ENCODE measurements at places on chromosomes 7 and 10. TPM values are rescaled to one million over a fixed set of nuclear protein-coding genes. Genes with fewer than 3 reads are reported as not detected.

DNA sequence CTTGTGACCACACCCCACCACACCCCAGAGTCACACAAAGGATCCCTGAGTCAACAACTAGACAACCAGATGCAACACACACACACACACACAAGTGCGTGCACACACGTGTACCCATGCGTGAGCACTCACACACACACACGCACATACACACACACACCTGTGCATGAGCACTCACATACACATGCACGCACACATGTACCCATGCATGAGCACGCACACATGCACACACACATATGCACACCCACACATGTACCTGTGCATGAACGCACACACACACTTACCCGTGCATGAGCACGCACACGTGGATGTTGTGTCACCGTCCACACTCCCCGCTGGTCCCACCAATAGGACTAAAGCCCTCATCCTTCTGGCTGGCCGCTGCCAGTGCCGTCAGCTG is 60.4 kb downstream of the HTR5A start:
- no peak for DNase-seq
- H3K4me3 ChIP-seq, result no peak overlapping the region
- H3K27ac ChIP-seq, result no peak overlapping the region
- no peaks in the 10 kb centered on the region for H3K4me1 ChIP-seq
- H3K36me3 ChIP-seq, result no peaks in the 10 kb centered on the region

DNA sequence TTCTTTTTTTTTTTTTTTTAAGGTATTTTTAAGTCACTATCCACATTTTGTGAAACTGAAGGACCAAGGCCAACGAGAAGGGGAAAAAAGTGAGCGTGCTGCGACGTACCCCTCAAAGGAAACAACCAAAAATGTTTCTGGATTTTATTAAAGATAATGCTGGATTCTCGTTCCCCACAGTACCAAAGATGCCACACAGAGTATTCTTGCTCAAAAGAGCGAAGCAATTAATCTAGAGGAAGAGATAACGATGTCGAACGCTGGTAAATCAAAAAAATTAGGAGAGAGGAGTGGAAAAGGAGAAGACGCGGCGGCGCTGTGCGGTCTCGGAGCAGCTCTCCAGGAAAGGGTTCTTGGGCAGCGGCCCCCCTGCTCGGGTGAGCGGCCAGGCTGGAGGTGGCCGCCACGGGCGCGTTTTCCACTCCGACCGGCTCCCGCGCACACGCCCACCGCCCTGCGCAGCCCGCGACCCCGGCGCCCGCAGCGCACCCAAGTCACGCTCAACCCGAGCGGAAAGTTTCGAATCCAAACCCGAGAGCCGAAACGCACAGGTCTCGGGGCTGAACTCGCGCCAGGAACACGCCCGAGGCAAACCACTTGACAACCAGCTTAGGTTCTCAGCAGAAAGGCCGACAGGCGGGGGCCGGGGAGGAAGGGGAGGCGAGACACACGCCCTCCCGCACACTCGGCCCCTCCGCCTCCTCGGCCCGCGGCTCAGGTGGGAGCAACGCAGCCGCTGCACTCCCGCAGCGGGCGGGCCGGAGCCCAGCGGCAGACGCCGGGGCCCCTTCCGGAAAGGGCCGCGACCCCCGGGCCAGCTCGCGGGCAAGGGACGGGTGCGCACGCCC is 989 bp downstream of the SRPK2 start:
- H3K4me1 ChIP-seq, result peaks cover 36% of the 10 kb centered on the region
- peak overlapping the region; percentile 55 for H3K27ac ChIP-seq
- DNase-seq, result peak; percentile 67
- peaks cover 10% of the 10 kb centered on the region for H3K36me3 ChIP-seq
- H3K27me3 ChIP-seq, result no peaks in the 10 kb centered on the region
- peak overlapping the region; percentile 77 for H3K4me3 ChIP-seq

DNA sequence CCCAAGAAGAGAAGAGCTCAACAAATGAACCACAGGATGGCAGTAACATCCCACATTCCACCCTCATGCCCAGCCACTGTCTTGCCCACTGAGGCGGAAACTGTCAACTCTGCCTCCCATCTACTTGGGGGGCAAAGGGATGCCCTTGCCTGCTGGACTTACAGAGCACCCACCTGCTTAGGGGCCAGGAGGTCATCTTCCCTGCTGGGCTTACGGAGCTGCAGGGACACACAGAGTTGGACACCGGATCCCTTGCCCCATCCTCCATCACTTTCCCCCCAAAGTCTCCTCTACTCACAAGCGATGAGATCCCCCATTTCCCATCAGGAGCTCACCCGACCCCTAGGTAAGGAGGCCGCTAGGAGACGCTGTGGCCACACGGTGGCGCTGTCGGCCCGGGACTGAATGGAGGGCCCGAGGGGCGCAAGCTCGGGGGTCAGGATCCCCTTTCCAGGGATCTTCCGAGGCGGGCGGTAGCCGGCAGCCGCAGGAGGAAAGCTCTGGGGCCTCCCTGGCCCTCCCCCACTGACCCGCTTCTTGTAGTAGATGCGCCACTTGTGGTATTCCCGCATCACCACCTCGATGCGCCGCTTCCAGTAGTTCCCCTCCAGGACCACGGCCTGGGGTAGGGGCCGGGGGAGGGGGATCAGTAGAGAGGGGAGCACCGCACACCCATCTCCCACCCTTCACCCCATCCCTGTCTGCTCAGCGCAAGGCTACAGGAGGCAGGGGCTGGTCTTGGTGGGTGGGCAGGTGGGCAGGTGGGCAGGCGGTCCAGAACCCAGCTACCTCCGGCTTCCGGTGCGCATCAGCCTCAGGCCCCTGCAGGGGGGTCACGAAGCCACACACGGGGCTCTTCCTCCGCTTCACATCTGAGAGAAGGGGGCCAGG is 17.3 kb downstream of the MLXIPL start:
- no peak overlapping the region for H3K4me3 ChIP-seq
- H3K27ac ChIP-seq, result no peak overlapping the region
- DNase-seq, result peak; percentile 80

The RSU1 gene
- 62.8 TPM for total RNA-seq

DNA sequence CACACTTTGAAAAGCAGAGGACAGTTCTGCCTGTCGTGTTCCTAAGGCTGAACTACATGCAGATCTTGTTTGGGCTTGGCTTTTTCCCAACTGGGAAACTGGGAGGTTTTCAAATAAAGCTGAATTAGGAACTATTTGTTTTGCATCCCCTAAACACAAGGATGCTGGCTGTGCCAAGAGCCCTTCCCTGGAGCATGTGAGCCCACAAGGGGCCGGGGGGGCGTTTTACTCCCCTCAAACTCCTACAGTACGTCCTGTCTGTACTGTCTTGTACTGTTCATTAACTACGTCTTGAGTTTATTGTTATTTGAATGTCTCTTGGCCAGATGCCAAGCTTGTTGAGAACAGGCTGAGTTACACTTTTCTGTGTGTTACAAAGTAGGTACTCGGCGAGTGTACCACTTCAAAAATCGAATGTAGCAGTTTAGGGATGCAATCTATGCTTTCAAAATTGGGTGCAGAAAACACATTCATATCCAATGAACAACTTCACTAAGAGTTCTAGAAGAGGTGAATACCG is 94.9 kb downstream of the GFRA1 start:
- no peaks in the 10 kb centered on the region for H3K36me3 ChIP-seq
- H3K27me3 ChIP-seq, result no peaks in the 10 kb centered on the region
- no peak overlapping the region for H3K27ac ChIP-seq
- no peaks in the 10 kb centered on the region for H3K4me1 ChIP-seq
- no peak for DNase-seq

DNA sequence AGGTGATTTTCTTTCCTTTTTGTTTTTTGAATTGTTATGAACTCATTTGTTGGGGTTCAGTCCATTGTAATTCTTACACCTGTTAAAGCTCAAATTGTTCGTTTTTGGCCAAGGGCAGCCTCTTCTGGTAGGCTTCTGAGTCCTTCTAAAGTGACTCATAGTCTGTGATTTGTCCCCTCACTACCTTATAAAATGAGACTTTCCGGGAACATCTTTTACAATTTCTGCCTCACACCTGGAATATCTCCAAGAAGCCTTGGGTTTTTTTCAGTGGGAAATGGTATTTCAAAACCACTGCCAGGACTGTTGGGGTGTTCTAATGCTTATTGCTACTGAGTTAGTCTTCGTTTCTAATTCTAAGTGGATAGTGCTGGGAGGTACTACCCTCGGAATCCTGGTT is 56.7 kb downstream of the BMPR1A start:
- H3K27me3 ChIP-seq, result no peaks in the 10 kb centered on the region
- no peak overlapping the region for H3K4me3 ChIP-seq
- no peak for DNase-seq
- H3K27ac ChIP-seq, result no peak overlapping the region
- no peaks in the 10 kb centered on the region for H3K4me1 ChIP-seq

GRCh38 chr7:65471587-65471986 is 97.9 kb downstream of the ZNF92 start:
- no peaks in the 10 kb centered on the region for H3K36me3 ChIP-seq
- H3K27me3 ChIP-seq, result peaks cover 4% of the 10 kb centered on the region
- no peak overlapping the region for H3K27ac ChIP-seq
- H3K4me3 ChIP-seq, result no peak overlapping the region
- peaks cover 16% of the 10 kb centered on the region for H3K4me1 ChIP-seq

Data from activated CD4-positive, alpha-beta T cell treated with anti-CD3 and anti-CD28 coated beads for 36 hours (primary cell).